Right renal pelvis (tissue), 4 donors: ENCODE measurements at places on chromosomes 7 and 10. TPM values are rescaled to one million over a fixed set of nuclear protein-coding genes. Genes with fewer than 3 reads are reported as not detected.

DNA sequence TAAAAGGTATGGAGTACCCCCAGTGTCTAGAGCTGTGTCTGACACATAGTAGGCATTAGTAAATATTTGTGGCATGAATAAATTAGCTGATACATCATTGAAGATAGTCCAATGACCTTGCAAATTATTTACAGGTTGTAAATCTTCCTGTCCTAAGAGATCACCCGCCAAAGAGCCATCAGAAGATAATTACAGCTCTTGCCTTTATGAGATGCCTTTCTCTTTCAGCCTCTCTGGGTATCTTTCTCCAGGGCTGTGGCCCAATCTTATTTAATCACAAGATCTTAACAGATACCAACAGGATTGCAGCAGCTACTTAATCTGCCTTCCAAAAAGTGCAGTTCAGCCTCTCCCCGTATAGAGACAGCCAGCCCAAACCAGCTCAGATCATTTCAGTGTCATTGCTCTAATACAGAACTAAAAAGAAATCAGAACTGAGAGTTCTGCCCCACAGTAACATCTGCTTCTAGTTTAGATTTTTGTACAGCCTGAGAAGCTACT is 41.5 kb downstream of the MYOF start:
- DNase-seq = no peak

- no peak for DNase-seq
Observed at GRCh38 chr7:117730390-117730789, 142.9 kb downstream of the CTTNBP2 start.

- no peak for DNase-seq
Observed at GRCh38 chr10:49609006-49609282, 1.2 kb upstream of the SLC18A3 start.

GRCh38 chr7:47327346-47327697 is 254.6 kb downstream of the TNS3 start:
- no peak for DNase-seq

- no peak for DNase-seq
Observed at GRCh38 chr7:37320848-37321468, 127.7 kb downstream of the ELMO1 start.

- DNase-seq = no peak
Observed at GRCh38 chr7:11458736-11459483, 373.1 kb downstream of the THSD7A start.

DNA sequence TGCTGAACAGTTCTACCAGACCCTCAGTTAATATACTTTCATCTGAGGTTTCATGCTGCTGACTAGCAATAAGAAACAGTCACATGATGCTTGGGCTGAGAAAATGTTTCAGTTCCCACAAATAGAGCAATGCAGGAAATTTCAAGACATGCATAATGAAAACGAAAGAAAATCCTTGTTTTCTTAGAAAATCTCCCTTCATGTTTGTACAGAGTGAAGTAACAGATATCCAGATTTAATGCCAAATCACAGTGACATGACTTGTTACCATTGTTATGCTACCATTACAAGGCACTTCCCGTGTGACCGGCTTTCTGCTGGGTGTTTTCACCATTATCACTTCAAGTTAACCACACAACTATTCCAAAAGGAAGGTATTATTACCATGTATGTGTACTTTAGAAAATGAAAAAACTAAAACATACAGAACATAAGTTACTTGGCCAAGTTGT is 121.7 kb downstream of the DOCK4 start:
- no peak for DNase-seq

DNA sequence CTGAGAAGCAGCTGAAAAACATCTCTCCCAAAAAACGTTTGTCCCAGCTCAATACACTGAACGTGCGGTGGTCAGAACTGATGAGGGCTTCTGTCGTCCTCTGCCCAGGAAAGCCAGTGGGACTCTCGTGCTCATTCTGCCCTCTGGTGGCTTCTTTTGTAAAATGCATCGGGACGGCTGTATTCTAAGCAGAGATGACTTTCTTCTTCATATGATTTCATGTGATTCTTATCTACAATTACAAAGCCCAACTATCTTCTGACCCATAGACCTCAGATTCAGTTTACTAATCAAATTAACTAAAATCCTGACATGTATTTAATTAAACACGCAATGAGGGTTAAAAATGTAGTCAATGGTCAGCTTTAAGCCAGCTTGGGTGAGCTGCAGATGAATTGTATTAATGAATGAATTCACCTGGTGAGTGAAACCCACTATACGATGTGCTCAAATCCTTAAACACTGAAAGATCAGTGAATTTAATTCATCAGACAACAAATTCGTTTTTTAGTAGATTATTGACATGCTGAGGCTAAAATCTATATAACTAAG is 117.6 kb upstream of the FAM204A start:
- DNase-seq = peak; percentile 61

DNA sequence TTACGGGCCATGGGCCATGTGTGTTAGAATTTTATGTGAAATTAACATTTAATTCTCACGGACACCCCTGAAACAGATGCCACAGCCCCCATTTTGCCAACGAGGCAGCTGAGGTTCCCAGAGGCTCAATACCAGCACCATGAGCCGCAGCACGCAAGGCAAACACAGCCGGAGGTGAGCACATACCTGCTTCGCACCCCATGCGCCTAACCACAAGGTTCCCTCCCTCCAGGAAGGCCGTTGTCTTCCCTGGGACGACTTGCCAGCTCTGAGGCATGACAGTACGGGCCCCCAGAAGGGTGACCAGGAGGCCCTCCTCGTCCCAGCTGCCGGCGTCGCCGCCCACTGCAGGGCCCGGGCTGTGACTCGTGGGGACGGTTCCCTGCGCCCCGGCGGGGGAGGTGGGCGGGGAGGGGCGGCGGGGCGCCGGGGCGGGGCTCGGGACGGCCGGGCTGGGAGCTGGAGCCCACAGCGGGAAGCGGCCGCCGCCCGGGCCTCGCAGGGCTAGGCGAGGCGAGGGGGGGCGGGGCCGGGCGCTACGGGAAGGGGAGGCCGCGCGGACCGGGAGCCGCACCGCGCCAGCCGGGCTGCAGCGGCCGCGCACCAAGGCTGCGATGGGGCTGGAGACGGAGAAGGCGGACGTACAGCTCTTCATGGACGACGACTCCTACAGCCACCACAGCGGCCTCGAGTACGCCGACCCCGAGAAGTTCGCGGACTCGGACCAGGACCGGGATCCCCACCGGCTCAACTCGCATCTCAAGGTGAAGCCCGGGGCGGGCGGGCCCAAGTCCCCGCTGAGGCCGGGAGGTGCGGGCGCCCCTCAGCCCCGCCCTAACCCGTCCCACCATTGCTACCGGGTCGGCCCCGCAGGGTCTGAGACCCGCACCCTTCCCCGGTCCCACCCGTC is at the start of gene CAV2:
Gene CAV2, plus strand, starts transcription at position 571 of the 910 bp plus-strand sequence. Its CDS starts 44 bp downstream, at position 615.
- DNase-seq = no peak

- no peak for DNase-seq
Observed at GRCh38 chr7:127955051-127955531, 76.1 kb downstream of the LRRC4 start.

GRCh38 chr10:104330168-104331110 is 7.8 kb downstream of the ITPRIP start:
- no peak for DNase-seq

GRCh38 chr7:149870701-149871483 is 2.9 kb upstream of the ATP6V0E2 start:
- DNase-seq = no peak

Gene UNCX
- polyA plus RNA-seq = 8.3 TPM

Gene ANKRD1
- 0.73 TPM for polyA plus RNA-seq

Gene AASS
- polyA plus RNA-seq = 49.5 TPM

Gene MUC12
- polyA plus RNA-seq = 0.24 TPM

Gene HOXA2
- 9.5 TPM for polyA plus RNA-seq

Gene IDI2
- not detected for polyA plus RNA-seq

Gene TSPAN13
- polyA plus RNA-seq = 28.3 TPM

Gene EMX2
- polyA plus RNA-seq = 142 TPM

Gene EPHA1
- polyA plus RNA-seq = 17.2 TPM

Gene SERPINE1
- polyA plus RNA-seq = 1.4 TPM

Gene SCIN
- polyA plus RNA-seq = 111 TPM

Gene TMEM254
- 69.6 TPM for polyA plus RNA-seq

Gene CALML3
- not detected for polyA plus RNA-seq

Gene OR2A1
- not detected for polyA plus RNA-seq

Gene CFAP46
- polyA plus RNA-seq = 7.7 TPM

Gene PTN
- 215 TPM for polyA plus RNA-seq
